H54 (cell line): ENCODE measurements at places on chromosomes 6 and 20.

- no peak for DNase-seq
Measured at GRCh38 chr6:83590416-83590815, 78.1 kb downstream of the PRSS35 start.

- no peak for DNase-seq
Measured at GRCh38 chr20:1792274-1792673, 102.9 kb upstream of the SIRPA start.

GRCh38 chr20:43065299-43065698 lies 124.4 kb downstream of the PTPRT start:
- DNase-seq = no peak

DNA sequence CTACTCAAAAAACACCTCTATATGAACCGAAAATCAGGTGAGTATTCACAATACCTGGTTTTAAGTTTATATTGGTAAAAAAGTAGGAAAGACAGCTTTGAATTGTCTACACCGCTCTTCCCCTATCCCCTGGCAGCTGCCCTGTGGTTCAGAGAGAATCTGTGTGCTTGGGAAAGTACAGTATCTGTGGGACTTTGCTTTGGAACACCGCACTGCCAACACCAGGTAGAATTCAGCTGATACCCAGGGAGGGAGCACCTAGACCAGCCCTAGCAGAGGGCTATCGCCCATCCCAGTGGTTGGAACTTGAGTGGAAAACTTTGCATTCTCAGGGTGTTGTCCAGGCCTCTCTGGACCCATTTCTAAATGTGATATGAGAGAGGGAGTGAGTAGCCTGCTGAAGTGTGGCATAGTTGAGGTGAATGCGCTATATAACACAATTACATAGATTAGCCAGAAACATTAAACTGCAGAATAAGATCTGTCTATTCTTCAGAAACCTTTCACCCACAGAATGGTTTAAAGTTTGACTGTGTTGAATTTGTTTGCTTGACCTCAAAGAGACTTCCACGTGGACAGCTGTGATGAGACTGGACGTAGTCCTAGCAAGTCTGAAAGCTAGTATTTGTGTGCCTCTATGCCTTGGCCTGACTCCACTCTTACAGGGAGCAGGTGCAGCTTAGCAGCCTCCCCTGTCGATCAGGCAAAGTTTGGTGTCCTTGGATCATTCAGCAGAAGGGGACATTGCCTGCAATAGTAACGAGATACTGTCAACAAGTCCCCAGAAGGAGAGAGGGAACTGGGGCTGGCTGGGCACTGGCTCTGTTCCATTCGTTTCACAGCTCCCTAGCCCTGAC lies 11.5 kb upstream of the MPC1 start:
- DNase-seq = no peak

GRCh38 chr6:25842526-25842925 lies 10.7 kb upstream of the SLC17A1 start:
- DNase-seq = no peak

DNA sequence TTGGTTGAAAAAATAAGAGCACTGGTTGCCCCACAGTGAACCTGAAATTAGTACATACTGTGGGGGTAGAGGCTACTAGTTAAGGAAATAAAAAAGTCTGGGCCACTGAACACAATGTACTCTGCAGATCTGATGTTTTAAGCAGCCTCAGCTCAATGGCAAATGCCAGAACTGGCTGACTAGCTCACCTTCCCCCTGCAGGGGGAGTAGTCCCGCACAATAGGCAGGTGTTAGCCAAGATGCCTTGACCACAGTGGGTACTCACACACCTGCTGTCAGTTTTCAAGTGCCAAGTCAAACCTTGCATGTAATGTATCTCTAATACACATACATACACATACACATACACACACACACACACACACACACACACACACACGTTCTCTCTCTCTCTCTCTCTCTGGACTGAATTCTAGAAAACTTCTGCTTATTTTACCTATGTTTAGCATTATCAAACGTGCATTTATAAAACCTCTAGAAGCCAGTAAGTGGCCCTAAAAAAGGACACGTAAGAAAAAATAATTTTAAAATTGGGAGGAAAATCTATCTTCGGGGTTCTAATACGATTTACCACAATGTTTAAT lies 36.1 kb downstream of the GMDS start:
- no peak for DNase-seq

- DNase-seq = no peak
Measured at GRCh38 chr6:126134491-126134890, 148.2 kb downstream of the TRMT11 start.

DNA sequence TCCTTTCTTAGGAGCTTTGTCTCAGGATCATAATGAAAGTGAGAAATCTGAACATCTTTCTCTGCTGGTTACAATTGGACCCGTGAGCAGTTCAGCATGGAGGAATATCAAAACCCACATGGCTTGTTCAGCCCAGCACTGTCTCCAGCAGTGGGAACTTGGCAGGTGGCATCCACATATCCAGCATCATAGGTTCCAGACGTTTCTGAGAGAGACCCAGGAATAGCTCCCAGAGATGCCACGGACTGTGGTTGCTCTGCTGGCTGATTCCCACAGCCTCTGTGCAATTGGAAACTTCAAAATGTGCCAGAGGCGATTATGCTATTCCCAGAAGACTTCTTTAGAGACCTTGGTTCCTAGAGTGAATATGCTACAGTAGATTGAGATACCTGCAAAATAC lies 76.4 kb downstream of the PHACTR2 start:
- DNase-seq = no peak

DNA sequence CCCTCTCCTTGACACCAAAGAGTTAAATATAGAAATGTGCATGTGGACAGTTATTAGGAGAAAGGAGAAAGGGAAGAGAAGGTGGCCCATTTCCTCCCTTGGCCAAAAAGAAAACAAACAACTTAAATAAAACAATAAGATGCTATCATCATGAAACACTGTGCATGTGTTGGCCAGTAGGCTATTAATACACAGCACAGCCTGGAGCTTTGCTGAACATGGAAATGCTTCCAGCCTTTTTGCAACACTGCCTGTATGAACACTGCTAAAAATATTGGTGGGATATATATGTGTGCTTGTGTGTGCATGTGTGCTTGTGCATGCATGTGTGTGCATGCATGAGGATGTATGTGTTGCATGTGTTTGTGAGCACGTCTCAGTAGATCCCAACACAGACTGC lies 100.4 kb downstream of the LY86 start:
- no peak for DNase-seq

GRCh38 chr6:83258517-83258916 lies 65.4 kb downstream of the RWDD2A start:
- DNase-seq = no peak

DNA sequence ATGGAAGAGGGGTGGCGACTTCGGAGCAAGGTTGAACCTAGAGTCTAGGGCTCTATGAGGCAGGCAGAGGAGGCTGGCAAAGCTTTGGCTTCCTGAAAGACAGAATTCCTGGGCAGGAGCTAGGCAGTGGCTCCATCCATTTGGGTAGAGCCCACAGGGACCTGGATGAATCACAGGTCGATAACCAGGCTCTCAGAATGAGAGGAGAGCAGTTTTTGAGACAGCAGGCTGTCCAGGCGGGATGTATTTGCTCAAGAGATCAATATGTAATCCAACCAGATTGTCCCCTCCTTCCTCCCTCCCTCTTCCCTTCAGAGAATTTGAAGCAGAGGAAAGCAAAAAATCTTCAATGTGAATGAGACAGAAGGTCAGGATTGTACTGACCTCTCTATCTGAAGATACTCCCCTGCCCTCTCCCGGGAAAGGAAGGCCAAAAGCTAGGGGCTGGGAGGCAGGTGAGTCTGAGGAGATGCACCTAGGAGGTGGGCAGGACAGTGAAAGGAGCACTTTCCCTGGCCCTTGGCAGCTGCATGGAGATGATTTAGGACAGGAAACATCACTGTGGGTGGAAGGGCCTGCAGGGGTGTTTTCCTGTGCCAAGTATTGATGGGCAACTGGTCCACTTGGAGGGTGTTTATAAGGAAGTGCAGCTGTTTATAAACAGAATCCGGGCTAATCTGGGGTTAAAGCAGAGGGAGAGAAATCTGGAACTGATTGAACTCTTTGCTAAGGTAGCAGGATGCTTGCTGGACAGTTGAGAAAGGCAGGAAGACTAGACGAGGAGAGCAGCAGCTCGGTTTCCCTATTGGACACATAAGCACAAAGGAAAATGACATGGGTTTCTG lies 212.4 kb upstream of the LRFN2 start:
- DNase-seq = no peak

DNA sequence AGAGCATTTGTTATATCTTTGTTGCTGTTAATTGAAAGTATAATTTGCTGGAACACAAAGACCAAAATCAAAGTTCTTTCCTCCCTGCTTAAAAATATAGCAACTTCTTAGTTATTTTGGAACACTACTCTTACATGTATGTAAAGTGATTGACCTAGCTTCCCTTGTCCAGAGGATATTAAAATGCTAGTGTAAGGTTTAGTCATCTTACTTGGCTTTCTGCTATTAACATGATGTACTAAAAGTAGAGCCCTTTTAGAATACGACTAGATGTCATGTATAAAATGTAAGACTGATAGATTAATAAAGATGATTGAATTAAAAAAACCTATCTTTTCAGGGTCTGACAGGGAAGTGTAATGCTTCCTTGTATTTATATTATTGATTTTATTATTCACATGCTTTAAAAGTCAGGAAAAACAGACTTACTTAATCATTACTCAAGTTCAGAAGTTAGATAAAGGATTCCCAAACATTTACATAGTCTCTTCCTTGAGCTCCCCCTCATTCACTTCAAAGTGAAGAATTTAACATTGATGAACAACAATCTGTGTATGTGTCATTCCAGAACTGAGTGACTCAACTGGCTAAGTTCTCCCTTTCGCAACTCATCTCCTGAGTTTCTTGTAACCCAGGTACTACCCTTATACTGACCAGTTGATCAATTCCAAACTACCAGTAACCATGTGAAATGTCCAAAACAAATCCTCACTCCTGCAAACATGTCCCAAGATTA lies 50.9 kb downstream of the BTBD9 start:
- DNase-seq = no peak

DNA sequence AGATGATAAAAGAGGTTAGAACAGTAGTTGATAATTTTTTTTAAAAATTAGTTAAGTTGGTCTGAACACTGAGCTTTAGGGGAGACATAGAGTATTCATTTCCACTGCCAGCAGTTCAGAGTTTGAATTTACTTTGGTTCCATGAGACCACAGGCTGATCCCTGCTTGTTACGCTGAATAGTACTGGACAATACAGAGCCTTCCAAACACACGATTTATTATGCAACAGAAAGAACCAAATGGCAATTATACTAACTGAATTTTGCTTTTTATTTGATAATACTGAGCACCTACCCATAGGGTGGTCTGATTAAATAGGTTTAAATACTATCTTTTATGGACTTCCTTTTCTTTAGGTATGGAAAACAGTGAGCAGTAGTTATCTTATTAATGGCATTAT lies 111.4 kb downstream of the POPDC3 start:
- DNase-seq = no peak

GRCh38 chr6:51740658-51741057 lies 346.8 kb downstream of the PKHD1 start:
- DNase-seq = no peak

DNA sequence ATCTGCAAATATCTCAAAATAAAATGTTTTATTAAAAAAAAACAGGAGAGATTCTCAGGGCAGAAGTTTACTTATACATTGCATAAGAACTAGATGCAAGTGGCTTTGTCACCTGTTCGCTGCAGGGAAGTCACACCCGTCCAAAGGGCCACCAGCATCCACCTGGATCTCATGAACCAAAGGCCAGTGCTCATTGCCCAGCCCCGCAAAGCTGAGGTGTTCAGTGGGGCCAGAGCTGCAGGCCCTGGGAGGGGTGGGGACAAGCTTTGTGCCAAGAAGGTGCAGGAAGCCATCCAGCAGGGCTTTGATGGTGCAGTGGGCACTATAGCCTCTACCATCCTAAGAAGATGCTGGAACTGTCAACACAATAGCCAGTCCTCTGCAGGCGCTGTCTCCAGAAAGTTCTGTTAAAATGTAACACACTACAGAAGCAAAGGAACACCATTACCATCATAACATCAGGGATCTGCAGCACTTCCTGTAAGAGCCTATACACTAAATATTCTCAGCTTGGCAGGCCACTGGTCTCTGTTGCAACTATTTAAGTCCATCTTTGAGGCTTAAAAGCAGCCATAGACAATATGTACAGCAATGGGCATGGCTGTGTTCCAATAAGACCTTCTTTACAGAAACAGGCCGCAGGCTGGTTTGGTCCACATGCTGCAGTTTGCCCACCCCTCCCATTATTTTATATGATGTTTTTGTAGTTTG lies 15.7 kb upstream of the CD93 start:
- no peak for DNase-seq

DNA sequence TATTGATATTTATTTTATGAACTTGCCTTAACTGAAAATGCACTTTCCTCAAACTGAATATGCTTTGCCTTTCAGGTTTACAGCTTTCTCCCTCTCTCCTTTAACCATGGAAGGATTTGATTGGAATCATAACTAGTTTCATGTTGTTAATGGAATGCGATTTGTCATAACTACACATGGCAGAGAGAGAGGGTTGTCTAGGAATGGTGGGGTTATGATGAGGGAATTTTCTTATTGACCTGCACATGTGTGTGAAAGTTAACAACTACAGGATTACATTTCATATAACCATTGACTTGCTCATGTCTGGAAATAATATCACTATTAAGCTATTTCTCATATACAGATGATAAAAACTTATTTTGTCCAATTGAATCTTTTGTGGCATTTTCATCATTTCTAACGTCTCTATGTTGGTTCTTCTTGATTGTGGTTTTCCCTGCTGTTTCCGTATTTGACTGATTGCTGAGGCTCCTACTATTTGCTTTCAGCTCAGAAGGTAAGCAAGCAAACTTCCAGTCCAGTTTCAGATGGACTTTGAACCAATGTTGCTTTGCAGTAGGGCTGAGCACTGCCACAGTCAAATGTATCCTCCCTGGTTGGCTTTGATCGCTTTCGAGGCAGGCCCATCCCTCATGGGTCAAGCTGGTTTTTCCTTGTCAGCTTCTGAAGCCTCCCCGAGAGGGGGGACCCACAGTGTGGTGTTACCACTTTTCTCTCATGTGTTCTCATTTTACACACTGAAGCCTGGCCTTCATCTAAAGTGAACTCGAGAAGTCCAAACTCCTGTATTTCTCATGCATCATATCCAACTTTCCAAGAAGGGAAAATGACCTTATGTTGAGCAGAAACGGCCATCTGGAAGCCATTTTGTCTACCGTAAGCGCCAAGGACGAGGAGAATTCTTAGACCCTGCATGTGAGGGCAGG lies 7.6 kb upstream of the CCN2 start:
- DNase-seq = no peak

- DNase-seq = no peak
Measured at GRCh38 chr6:10643201-10643651, 51.2 kb downstream of the C6orf52 start.

- DNase-seq = no peak
Measured at GRCh38 chr20:574297-574942, 30.8 kb upstream of the CSNK2A1 start.

DNA sequence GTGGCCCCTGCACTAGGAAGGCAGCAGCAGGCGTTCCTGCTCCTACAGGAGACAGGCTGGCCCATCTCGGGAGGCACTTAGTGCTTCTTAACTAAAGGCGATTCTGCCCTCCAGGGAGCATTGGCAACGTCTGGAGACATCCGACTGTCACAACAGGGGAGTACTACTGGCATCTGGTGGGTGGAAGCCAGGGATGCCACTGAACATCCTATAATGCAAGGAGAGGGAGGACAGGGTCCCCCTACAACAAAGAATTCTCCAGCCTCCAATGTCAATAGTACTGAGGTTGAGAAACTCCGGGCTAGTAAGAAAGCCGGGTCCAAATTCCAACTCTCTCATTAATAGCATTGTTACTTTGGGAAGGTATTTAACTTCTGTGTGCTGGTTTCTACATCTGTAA lies 119.4 kb upstream of the ARMC2 start:
- DNase-seq = no peak
